Activated T-cell treated with anti-CD3 and anti-CD28 coated beads, Interleukin-2, amount 50 U/mL, for 1 hour (primary cell): ENCODE measurements at places on chromosomes 2 and 18.

- DNase-seq: no peak
Observed at GRCh38 chr2:168434146-168434545, 21.9 kb upstream of the CERS6 start.

DNA sequence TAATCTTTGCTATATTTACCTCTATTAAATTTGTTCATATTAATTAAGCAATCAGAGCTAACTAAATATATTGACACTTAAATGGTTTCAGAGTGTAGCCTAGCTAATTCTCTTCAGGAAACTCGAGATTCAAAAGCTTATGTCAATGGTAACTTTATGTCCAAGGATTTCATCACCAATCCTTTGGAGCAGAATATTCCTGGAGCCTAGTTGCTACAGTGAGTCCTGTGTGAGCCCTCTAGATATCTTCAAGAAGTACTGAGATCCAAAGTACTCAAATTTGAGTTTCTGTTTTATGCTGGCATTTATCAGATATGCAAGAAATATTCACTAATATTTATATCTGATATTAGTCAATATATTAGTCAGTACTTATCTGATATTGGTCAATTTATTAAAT lies 31.3 kb downstream of the DTNA start:
- no peak for DNase-seq

- DNase-seq: no peak
Observed at GRCh38 chr2:153235516-153235915, 243.0 kb downstream of the RPRM start.

GRCh38 chr18:36901277-36901701 lies 72.4 kb downstream of the KIAA1328 start:
- DNase-seq: no peak
